ENCODE measurements at places on chromosomes 2 and 18. TPM values are rescaled to one million over a fixed set of nuclear protein-coding genes. Genes with fewer than 3 reads are reported as not detected.

RFTN2 gene
- total RNA-seq = 3.4 TPM

FSHR gene
- not detected for total RNA-seq

DNA sequence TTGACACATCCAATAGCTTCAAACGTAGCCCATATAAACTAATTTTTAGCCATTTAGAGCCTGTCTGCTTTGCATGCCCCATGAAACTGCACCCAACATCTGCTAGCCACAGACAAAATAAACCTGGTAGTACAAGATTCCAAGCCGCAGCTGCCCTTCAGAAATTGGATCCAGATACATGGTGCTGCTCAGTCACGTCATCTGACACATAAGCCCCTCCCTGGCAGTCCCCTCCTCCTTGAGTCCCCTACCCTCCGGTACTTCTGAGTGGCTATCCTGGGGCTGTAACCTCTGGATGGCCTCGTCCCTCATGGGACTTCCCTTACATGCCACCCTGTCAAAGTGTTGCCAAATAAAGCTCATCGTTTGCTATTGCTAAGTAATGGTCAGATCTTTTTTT is 33.8 kb downstream of the PROC start:
- no peak for DNase-seq

- peak; percentile 47 for DNase-seq
Observed at GRCh38 chr2:176653479-176654443, 384.5 kb downstream of the MTX2 start.

Measured in H7 (cell line).